Mesangial cell (primary cell): ENCODE measurements at places on chromosomes 16 and 17. TPM values are rescaled to one million over a fixed set of nuclear protein-coding genes. Genes with fewer than 3 reads are reported as not detected.

YPEL3 gene
- total RNA-seq = 17.4 and 95.1 TPM in 2 replicates

LRRC46 gene
- total RNA-seq = 0.16 TPM in 1 of 2 replicates, not detected in the other

ARRB2 gene
- 9.0 and 10.3 TPM in 2 replicates for total RNA-seq

PYY gene
- 0.38 TPM in 1 of 2 replicates, not detected in the other for total RNA-seq

GP1BA gene
- total RNA-seq = not detected in 2 replicates

TBC1D3H gene
- not detected in 2 replicates for total RNA-seq

DECR2 gene
- total RNA-seq = 23.1 and 55.1 TPM in 2 replicates

P2RX5 gene
- 9.1 and 13.2 TPM in 2 replicates for total RNA-seq

MILR1 gene
- total RNA-seq = not detected in 2 replicates

CCL3 gene
- total RNA-seq = not detected in 2 replicates

JPH3 gene
- total RNA-seq = under 0.01 TPM in 1 of 2 replicates, not detected in the other

TMEM204 gene
- total RNA-seq = 1.6 and 4.4 TPM in 2 replicates

MYO18A gene
- 11.7 and 37.3 TPM in 2 replicates for total RNA-seq

KDM6B gene
- total RNA-seq = 4.1 and 12.0 TPM in 2 replicates

FOXO3B gene
- total RNA-seq = 4.6 and 10.4 TPM in 2 replicates

TMC5 gene
- total RNA-seq = not detected in 2 replicates

ATAD5 gene
- total RNA-seq = 0.38 and 3.9 TPM in 2 replicates

MATCAP1 gene
- total RNA-seq = 6.2 and 16.0 TPM in 2 replicates

SDK2 gene
- 0.33 and 0.51 TPM in 2 replicates for total RNA-seq

CDRT15L2 gene
- total RNA-seq = not detected in 2 replicates

HSD17B2 gene
- total RNA-seq = 0.33 and 0.38 TPM in 2 replicates

MT3 gene
- total RNA-seq = not detected in 2 replicates

KRTAP3-2 gene
- total RNA-seq = not detected in 2 replicates
